Endodermal cell (in vitro differentiated cells): ENCODE measurements at places on chromosomes 6 and 20. TPM values are rescaled to one million over a fixed set of nuclear protein-coding genes. Genes with fewer than 3 reads are reported as not detected.
A peak's percentile ranks its signal among the peaks of the same experiment; 100 is the strongest.

DNA sequence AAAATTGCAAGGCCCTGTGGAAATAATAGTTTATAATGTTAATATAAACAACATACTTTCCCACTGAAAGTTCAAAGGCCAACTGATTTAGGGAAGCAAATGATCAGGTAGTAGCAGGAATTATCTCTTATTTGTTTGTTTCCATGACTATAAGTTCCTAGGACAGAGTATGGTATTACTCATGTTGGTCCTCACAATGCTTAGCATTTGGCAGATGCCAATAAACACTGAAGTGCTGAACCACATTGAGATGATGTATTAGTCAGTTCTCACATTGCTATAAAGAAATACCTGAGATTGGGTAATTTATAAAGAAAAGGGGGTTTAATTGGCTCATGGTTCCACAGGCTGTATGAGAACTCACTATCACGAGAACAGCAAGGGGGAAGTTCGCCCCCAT is 129.6 kb upstream of the NUP153 start:
- no peak for DNase-seq

DNA sequence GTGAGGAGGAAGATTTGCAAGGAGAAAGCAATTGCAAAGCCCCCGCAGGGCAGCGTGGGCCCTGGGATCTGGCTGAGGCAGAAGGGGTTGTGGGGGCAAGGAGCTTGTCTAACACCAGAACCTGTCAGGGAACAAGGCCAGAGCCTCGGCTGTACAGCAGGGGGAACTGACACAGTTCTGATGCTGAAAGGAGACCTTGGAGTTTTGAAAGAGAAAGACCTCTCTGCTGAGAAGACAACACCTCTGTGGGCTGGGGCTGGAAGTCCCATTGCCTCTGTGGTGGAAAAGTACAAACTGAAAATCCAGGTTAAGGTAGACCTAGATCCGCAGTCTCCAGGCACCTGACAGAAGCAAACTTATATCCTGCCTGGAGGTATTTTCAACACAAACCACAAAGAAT is 86.9 kb upstream of the CST7 start:
- DNase-seq: no peak

- no peak for DNase-seq
Measured at GRCh38 chr20:19492687-19493336, 265.2 kb upstream of the RIN2 start.

DNA sequence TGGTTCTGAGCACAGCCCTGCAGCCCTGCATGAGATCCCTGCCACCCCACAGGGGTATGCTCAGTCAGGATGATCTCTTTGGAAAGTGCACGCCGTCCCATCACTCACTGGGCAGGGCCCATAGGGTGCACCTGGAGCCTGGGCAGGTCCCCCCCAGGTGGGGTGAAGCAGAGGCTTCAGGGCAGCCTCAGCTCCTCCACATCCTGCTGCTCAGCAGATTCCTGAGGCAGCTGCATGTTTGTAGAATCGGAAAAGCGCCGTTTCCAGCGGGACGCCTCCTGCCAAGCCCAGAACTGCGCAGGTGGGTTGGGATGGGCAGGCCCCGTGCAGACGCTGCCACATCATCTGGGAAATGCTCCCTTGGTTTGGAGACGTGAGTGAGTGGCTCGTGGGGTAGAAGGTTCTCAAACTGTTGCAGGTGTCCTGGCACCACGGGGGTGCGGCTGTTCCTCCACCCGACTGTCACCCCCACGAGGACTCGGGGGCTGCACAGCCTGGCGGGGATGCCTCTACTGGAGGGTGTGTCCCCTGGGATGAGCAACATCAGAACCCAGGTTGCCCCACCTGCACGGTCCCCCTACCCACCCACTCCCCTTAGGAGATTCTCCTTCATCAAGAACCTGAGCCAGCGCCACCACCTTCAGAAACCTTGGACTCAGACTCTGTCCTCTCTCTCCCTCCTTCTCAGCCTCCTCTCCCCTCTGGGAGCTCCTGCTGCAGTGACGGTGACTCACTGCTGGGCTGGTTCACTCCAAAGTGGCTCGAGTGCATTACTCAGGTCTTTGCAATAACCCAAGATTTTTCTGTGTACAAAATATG is 334.1 kb downstream of the TAF4 start:
- no peak for DNase-seq

DNA sequence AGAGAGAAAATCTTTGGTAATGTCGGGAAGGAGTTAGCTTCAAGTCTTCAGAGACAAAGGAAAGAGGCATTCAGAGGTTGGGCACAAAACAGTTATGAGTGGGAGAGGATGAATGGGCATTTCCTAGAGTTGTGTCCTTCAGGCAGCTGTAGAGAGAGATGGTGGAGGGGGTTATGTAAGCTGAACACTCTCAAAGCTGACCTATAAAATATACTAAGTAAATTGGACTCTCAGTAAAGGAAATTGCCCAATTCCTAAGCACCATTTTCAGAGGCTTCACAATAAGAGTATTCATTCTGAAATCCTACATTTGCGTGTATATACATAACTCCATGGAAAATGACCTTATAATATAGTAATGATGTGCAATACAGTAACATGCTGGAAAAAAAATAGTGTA is 161.2 kb downstream of the KCNQ5 start:
- no peak for DNase-seq

GRCh38 chr6:140684776-140685550 is 1310.5 kb upstream of the CITED2 start:
- no peak for DNase-seq

- no peak for DNase-seq
Measured at GRCh38 chr20:4225745-4226144, 210.4 kb upstream of the RNF24 start.

GRCh38 chr6:123526128-123526527 is 110.6 kb downstream of the TRDN start:
- DNase-seq: no peak

GRCh38 chr6:161033667-161034066 is 42.1 kb downstream of the MAP3K4 start:
- DNase-seq: no peak

DNA sequence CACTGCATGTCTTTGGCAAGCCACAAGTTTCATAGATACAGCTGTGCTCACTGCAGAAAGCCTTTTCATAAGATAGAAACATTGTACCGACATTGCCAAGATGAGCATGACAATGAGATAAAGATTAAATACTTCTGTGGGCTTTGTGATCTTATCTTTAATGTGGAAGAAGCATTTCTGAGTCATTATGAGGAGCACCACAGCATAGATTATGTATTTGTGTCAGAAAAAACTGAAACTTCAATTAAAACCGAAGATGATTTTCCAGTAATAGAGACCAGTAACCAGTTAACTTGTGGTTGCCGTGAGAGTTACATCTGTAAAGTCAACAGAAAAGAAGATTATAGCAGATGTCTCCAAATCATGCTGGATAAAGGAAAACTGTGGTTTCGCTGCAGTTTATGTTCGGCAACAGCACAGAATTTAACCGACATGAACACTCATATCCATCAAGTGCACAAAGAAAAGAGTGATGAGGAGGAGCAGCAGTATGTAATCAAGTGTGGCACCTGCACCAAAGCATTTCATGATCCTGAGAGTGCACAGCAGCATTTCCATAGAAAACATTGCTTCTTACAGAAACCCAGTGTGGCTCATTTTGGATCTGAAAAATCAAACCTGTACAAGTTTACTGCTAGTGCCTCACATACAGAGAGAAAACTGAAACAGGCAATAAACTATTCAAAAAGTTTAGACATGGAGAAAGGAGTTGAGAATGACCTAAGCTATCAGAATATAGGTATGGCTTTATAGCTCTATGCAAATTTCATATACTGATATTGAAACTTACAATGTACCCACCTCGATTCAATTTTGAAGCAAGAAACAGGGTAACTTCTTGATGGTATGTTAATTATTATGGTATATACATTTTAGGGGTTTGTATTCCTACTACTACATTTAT is 23.9 kb upstream of the BAG2 start:
- DNase-seq: no peak

GRCh38 chr6:41730531-41731436 is 4.6 kb downstream of the TFEB start:
- no peak for DNase-seq

- peak; percentile 70 for DNase-seq
Measured at GRCh38 chr20:49825521-49826033, 12.9 kb downstream of the SLC9A8 start.

GRCh38 chr6:116298973-116299372 is 19.2 kb upstream of the TSPYL1 start:
- DNase-seq: no peak

DNA sequence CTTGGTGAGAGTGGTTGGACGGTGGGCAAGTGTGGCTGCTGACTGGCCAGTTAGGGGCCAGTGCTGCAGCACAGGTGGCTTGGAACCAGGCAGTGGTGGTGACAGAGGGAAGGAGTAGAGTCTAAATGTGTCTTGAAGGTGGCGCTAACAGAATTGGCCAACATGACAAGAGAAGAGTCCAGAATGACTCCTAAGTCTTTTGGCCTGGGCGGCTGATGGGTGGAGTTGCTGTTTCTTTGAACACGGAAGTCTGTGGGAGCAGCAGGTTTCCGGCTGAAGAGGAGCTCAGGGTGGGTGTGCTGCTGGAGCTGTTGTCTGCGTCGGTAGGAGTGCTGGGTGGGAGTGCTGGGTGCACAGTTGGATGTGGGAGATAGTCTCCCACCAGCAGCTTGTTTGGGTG is 10.1 kb downstream of the LSM14B start:
- DNase-seq: no peak

GRCh38 chr6:3195695-3196497 is 31.6 kb downstream of the TUBB2B start:
- DNase-seq: peak; percentile 88

DNA sequence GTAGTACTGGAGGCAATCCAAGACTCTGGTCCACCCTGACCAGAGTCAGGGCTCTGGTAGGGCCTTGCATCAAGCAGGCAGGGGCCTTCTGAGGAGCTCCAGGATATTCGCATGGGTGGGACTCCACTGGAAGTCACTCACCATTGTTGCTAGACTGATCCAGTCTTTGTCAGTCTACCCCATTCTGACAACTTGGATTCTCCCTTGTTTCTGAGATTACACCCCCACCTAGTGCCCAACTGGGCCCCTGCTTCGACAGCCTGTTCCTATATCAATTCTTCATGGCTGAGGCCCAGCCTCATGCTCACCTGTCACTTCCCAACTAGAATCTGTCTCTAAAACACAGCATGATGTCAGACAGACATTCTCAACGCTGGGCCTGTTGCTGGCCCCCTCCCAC is 5.2 kb downstream of the SLC35D3 start:
- peak; percentile 79 for DNase-seq

DNA sequence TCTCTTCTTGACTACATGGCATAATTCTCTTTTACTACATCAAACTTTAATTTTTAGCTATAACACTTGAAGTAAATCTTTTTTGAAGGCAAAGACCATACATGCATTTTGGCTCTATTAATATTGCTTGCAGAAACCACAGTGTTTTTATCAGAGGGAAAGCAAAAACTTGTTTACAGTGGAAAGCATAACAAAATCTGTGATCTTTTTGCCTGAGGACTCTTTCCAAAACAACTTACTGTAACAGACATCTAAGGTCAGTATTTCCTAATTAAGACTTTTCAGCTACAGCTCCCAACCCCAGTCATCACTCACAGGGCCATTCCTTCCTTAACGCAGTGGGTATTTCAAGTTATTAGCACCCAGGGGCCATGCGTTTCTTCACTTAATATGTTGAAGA is 274.7 kb downstream of the CDKAL1 start:
- DNase-seq: no peak

DNA sequence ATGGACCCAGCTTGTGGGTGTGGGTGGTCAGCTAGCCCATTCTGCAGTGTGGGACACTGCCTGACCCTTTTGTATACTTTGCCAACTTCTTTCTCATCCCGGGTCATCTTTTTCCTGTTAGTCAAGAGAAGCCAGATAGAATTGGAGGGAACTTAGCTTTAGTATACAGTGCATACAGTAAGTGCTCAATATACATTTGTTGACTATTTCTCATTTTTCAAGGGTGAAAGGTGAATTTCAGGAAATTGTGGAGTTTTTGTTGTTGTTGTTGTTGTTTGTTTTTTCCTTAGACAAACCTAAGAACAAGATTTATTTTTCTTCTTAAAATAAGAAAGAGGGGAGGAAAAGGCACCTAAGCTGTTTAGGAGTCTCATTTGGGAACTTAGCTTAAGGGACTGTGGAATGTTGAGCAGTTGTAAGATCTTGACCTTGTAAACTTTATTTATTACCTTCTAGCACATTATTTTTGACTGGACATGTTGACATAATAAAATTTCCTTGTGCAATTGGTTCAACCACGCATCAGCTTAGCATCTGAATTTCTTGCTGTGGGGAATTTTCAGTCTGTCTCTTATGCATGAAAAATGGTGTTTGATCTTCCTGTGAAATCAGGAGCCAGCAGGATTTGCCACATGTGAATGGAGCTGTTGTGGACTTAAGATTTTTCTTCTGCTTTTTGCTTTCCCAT is 113.6 kb downstream of the ARID1B start:
- DNase-seq: no peak

DNA sequence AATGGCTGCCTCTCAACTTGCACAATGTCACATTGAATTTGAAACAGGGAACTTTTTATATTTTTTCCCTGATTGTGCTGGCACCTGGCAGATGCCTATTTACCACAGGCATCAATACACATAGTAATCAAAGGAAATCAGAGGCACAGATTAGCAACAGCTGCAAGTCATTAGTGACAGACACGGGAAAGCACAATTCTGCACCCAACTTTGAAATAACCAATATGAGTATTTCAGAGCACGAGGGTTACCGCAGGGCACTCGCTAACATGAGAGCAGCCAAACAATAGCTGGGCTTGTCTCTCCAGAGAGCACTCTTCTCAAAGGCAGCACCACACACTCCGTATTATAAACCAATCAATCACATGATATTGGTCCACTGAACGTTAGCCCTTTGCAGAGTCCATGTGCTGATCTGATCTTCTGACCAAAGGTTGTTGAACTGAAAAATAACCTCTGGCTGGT is 149.5 kb downstream of the RNF144B start:
- no peak for DNase-seq

DNA sequence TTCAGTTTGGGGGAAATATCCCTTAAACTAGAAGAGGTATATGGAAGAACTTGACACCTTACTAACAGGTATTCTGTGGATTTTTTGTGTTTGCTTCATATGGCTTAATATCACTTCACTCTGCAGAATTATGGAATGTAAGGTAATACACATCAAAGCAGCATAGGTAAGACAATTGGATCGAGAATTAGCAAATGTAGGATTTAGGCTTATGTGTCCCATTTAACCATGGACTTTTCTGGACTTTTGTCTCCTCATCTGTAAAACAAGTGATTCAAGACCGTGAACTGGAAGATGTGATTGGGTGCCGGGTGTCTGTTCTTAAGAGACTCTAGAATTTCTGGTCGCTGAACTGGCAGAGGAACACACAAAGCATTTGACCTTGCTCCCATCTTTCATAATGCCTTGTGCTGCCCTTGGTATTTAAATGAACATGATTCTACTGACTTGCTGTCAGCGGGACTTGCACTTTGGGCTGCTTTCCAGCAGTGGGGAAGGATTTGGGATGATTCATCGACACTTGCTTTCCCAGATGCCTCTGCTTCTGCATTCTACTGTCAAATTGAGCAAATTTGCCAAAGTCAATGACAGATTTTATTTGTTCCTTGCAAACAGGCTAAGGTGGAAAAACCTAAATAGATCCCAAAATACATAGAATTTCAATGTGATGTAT is 199.8 kb downstream of the PLCB1 start:
- DNase-seq: no peak

Gene EYA2
- total RNA-seq: 18.0 and 20.5 TPM in 2 replicates

Gene MPIG6B
- total RNA-seq: not detected in 3 replicates

Gene TRIM15
- total RNA-seq: not detected in 2 replicates

Gene TBP
- total RNA-seq: 21.6 and 21.8 TPM in 2 replicates

Gene OPRM1
- total RNA-seq: not detected in 3 replicates

Gene PPP1R3G
- total RNA-seq: 2.7 TPM in 1 of 3 replicates, not detected in the others

Gene GATA5
- total RNA-seq: 5.6 and 6.7 TPM in 2 replicates

Gene OR2H1
- not detected in 3 replicates for total RNA-seq

Gene SNAP91
- total RNA-seq: 0.58 to 2.0 TPM (median 1.2 TPM) in 3 replicates

Gene OOEP
- total RNA-seq: not detected in 3 replicates

Gene LTA
- not detected in 3 replicates for total RNA-seq

Gene TRIM40
- total RNA-seq: not detected in 2 replicates

Gene MTFR2
- 2.2 to 6.8 TPM (median 6.3 TPM) in 3 replicates for total RNA-seq
